ENCODE measurements at places on chromosomes 1 and 21.

- DNase-seq: no peak
Measured at GRCh38 chr1:71031426-71031825, 16.2 kb downstream of the PTGER3 start.

GRCh38 chr1:200354243-200354642 is 55.6 kb downstream of the ZNF281 start:
- no peak for DNase-seq

- no peak for DNase-seq
Measured at GRCh38 chr1:155499953-155500639, 62.5 kb downstream of the ASH1L start.

DNA sequence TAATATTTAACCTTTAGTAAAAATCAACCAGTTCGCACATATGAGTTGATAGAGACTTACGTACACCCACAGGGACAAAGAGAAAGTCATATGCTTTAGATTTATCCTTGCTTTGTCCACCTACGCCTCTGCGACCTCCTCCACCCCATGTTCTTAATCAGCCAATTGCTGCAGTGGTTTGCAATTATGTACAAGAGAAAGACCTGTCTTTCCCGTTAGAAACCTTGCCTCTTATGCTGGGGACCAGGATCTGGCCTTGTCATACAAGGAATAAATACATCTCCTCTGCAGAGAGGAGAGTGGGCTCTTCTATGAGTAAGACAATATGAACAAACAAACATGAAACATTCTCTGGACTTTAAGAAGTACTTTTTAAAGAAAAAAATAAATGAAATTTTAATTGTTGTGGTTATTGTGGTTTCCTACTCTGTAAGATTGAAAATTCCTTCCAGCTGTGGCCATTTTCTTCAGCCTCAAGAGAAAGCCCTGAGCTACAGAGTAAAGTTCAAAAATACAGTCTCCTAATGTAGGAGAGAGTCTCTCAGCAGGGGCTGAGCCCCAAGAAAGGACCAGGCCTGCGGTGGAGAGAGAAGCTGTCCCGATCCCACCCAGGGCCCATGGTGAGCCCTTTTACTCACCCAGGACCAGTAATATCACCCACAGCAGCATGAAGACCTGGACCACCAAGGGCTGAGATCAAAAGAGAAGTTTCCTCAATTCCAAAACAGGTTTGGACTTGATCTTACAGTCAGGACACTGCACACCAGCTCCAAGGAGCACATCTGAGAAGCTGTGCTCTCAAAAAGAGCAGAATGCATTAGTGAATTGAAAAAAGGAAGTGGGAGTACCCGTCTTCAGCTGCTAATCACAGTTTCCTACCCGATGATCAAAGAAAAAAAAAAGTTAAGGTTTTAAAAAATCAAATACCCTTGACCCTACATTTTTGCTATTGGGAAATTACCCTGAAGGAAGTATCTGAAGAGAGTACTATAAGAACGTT is at the start of gene FCRL5:
Gene FCRL5 (minus strand): TSS at position 822 of the 1,000 bp plus-strand sequence. CDS start 153 bp downstream, at position 669.
- no peak for DNase-seq

DNA sequence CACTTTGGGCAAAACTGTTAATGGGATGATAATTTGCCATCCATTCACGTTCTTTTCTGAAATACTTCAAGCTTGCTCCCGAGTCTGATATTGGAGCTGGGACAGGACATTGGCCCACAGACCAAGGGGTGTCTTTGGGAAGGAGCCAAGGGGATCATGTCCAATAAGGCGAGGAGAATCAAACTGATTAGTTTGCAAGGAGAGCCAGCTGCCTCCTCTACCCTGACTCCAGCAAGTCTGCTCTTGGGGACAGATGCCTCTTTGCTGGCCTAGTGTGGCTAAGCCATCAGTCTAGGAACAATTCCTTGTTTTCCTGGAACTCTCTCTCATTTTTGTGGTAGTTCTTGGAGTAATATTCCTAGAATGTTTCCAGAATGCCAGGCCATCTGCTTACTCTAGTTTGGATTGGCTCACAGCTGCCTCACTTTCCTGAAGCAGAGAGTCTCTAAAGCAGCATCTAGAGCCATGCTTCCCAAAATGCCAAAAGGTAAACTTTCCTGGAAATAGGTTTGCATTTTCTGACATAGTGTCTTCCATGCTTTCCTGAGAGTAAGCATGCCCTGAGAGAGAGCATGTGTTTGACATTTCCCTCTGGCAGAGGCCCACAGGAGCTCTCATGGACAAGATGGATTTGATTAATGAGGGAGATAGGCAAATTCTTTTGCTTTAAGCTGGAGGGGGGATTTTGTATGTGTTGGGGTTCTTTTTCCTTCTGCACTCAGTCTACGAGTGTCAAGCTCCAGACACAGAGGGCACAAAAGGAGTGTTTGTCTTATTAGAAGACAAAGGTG is 145.6 kb downstream of the GDAP2 start:
- no peak for DNase-seq

- DNase-seq: no peak
Measured at GRCh38 chr1:156899956-156900718, 6.6 kb downstream of the PEAR1 start.

- DNase-seq: no peak
Measured at GRCh38 chr1:41342774-41343355, 18.4 kb upstream of the FOXO6 start.

GRCh38 chr1:177984136-177984525 is 14.3 kb upstream of the SEC16B start:
- DNase-seq: no peak

DNA sequence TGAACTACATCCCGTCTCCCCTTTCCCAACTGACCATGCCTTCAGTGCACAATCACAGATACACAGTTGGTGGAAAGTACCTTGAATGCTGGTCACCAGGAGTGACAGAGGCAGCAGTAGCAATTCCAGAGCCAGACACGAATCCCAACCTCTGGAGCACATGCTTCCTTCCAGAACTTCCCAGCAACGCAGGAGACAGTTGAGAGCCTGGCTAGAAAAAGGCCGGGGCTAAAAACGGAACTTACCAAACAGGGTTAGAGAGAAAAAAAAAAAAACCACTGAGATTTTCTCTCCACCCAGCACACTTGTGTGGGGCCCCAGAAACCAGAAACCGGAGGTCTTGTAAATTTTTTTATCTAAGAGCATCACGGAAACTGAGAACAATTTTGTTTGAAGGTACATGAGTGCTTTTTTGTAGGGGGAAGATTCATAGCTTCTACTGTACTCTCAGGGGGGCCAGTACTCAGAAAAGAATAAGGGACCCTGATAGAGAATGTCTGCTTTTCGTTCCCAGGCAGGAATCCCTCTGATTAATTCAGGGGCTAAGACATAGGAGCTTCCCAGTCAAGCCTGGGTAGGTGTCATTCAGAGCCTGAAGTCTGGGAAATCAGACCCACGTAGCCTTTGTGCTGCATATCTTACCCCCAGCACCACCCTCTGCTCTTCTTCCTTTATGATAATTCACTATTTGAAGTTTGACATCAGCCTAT is at the start of gene CD48:
Gene CD48 (minus strand): TSS at position 221 of the 710 bp plus-strand sequence. CDS start 59 bp downstream, at position 162.
- peak; percentile 77 for DNase-seq

GRCh38 chr1:10519016-10519417 is 44.3 kb downstream of the PEX14 start:
- DNase-seq: no peak

GRCh38 chr1:10635085-10635896 is 160.5 kb downstream of the PEX14 start:
- DNase-seq: no peak

DNA sequence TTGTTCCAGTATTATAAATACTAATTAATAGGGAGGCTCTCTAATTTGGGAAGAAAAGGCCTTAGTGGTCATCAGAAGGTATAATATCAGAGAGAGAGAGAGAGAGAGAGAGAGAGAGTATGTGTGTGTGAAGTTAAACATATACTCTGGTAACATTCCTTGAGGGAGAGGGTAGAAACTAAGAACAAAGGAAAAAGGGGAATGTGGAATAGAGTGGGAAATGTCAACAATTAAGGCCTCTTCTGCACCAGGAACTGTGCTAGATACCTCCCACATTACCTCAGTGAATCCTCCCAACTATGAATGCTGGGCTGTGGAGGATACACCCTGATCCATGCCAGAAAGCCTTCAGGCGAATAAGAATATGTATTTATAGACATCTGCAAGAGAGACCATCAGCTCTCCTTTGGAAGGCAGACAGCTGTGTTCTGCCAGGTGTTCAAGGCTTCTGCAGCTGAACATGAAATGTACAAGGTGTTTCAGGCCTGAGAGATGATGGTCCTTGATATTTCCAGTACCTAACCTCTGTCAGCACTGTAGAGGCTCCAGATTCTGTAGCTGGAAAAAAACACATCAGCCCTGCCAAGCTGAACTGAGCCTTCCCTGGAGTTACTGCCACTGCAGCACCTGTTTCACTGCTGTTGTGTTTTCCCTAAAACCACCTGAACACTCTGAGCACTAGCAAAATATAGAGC is 29.1 kb downstream of the TBX15 start:
- DNase-seq: no peak

GRCh38 chr21:46088189-46088588 is 9.7 kb upstream of the COL6A2 start:
- no peak for DNase-seq

DNA sequence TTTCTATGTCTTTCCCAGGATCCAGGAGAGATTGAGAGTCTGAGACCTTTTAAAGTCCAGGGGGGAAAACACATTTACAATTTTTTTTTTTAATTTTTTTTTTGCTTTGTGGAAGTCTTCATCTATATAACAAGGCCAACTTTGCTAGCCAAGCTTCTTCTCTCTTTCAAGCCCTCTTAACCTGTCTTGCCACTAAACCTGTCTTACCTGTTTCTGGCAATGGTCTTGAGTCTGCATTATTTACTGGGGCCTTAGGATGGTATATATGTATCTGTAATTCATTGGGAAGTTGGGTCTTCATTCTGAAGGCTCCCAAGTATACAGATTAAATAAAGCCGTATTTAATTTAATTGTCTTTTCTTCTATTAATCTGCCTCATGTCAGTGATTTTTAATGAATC is 750.9 kb upstream of the B3GALT2 start:
- DNase-seq: no peak

GRCh38 chr1:160961419-160961818 is 6.8 kb upstream of the ITLN2 start:
- no peak for DNase-seq

- no peak for DNase-seq
Measured at GRCh38 chr1:167369933-167370332, 148.4 kb downstream of the CD247 start.

DNA sequence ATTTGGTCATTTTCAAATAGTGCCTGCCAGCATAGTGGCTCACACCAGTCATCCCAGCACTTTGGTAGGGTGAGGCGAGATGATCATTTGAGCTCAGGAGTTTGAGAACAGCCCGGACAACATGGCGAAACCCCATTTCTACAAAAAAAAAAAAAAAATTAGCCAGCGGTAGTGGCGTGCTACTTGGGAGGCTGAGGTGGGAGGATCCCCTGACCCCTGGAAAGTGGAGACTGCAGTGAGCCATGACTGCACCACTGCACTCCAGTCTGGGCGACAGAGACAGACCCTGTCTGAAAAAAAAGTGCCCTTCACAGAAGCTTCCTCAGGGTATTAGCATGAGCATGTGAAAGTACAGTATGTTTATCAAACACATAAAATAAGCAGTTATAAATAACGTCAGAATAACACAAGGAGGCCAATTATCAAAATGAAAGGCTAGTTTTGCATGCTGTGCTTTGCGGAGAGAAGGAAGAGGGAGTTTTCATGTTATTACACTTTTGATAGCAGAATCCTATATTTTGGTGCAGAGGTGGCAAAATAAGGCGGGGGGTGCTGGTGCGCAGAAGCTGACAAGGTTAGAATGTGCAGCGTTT is 781 bp upstream of the METTL13 start:
- peak; percentile 31 for DNase-seq

- no peak for DNase-seq
Measured at GRCh38 chr21:37658121-37658816, 258.0 kb downstream of the KCNJ6 start.

GRCh38 chr1:20958430-20958829 is 171.3 kb upstream of the HP1BP3 start:
- no peak for DNase-seq

- no peak for DNase-seq
Measured at GRCh38 chr1:223217781-223218180, 74.7 kb upstream of the TLR5 start.

DNA sequence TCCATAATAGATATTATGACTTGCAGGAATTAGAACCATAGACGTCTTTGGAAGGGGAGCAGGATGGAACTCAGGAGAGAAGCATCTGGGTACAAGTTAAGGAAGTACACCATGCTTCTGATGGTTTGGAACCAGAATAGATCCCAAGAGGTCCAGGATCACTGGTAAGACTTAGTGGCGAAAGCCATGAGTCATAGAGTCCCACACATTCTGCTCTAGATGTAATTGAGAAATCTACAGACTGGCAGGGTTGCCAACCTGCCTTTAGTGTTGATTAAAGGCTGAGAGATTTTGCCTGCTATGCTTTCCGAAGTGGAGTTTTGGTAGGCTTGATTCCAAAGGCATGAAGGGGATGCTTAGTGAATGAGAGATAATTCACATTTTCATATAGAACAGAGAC is 57.1 kb upstream of the C1orf87 start:
- DNase-seq: no peak

DNA sequence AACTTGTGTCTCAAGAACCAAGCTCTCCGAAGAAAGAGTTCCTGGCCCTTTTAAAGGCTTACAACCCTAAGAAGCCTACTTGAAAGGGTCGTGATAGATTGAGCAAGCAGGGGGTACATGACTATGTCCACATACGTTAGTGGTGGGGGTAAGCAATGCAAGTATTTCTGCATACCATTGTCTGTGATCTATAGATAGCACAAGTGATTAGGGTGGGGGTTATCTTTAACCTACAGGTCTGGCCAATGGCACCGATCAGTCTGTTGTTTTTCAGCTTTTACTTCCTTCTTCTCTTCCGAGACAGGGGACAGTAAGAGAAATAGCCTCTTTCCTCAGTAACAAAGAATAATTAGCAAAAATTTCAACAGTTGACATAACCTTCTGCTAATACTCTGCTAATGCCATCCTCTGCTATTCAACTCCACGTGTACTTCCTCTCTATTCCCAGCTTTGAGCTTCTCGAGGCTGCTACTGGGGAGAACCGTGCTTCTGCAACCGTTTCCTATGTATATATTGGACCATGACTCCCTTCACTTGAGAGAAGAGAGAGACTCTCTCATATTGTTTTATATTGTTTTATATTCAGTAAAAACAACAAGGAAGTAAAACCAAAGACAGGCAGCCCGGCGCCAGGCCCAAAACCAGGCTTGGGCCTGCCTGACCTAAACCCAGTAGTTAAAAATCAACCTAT is 727.7 kb upstream of the NCAM2 start:
- DNase-seq: no peak

DNA sequence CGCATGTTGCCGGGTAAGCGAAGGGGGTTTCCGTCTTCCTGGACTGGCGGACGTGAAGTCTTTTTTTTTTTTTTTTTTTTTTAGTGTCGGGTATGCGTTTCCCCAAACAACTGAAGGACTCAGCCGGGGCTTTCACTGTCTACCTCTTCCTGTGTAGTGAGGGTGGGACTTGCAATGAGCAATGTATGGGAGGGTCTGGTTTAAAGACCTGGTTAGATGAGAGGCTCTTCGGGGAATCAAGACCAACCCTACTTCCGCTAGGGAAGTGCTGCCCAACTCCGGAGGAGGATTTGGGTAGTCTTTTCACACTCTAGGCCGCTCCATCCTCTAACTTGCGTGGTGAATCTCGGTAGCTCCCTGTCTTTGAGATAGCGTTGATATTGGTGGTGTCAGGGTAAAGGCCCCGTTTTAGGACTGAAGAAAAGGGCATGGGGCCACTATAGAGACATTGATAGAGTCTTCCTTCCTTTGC is 754 bp downstream of the PRRC2C start:
- DNase-seq: peak; percentile 76

Data from DND-41 (cell line).